ENCODE measurements at places on chromosomes 1 and 21.
A peak's percentile ranks its signal among the peaks of the same experiment; 100 is the strongest.

GRCh38 chr1:3564921-3565831 lies 46.1 kb downstream of the MEGF6 start:
- no peaks in the 10 kb centered on the region for H3K27me3 ChIP-seq
- H3K27ac ChIP-seq = no peak overlapping the region
- no peaks in the 10 kb centered on the region for H3K36me3 ChIP-seq
- DNase-seq = no peak

- no peak overlapping the region for H3K4me3 ChIP-seq
- no peaks in the 10 kb centered on the region for H3K27me3 ChIP-seq
- no peaks in the 10 kb centered on the region for H3K36me3 ChIP-seq
Measured at GRCh38 chr1:214318956-214319736, 38.2 kb downstream of the SMYD2 start.

- H3K36me3 ChIP-seq = no peaks in the 10 kb centered on the region
- DNase-seq = no peak
- H3K4me3 ChIP-seq = no peak overlapping the region
- H3K4me1 ChIP-seq = no peaks in the 10 kb centered on the region
- H3K27me3 ChIP-seq = no peaks in the 10 kb centered on the region
- H3K27ac ChIP-seq = no peak overlapping the region
Measured at GRCh38 chr21:14271053-14271452, 55.1 kb downstream of the RBM11 start.

- no peaks in the 10 kb centered on the region for H3K36me3 ChIP-seq
- no peaks in the 10 kb centered on the region for H3K27me3 ChIP-seq
- peak overlapping the region; percentile 50 for H3K4me3 ChIP-seq
- H3K27ac ChIP-seq = peak overlapping the region; percentile 1
Measured at GRCh38 chr1:3283849-3284248, 170.6 kb upstream of the ARHGEF16 start.

- H3K4me3 ChIP-seq = no peak overlapping the region
- no peaks in the 10 kb centered on the region for H3K27me3 ChIP-seq
- peaks cover 33% of the 10 kb centered on the region for H3K4me1 ChIP-seq
- no peak overlapping the region for H3K27ac ChIP-seq
Measured at GRCh38 chr1:228830954-228831481, 95.7 kb downstream of the RHOU start.

- no peaks in the 10 kb centered on the region for H3K27me3 ChIP-seq
- no peak overlapping the region for H3K27ac ChIP-seq
- peaks cover 17% of the 10 kb centered on the region for H3K4me1 ChIP-seq
- no peak overlapping the region for H3K4me3 ChIP-seq
- H3K36me3 ChIP-seq = no peaks in the 10 kb centered on the region
Measured at GRCh38 chr1:156571261-156571852, 1.0 kb downstream of the IQGAP3 start.

- DNase-seq = no peak
- H3K4me3 ChIP-seq = no peak overlapping the region
- no peaks in the 10 kb centered on the region for H3K36me3 ChIP-seq
- no peaks in the 10 kb centered on the region for H3K4me1 ChIP-seq
- H3K27me3 ChIP-seq = no peaks in the 10 kb centered on the region
Measured at GRCh38 chr1:4946343-4946742, 291.9 kb downstream of the AJAP1 start.

DNA sequence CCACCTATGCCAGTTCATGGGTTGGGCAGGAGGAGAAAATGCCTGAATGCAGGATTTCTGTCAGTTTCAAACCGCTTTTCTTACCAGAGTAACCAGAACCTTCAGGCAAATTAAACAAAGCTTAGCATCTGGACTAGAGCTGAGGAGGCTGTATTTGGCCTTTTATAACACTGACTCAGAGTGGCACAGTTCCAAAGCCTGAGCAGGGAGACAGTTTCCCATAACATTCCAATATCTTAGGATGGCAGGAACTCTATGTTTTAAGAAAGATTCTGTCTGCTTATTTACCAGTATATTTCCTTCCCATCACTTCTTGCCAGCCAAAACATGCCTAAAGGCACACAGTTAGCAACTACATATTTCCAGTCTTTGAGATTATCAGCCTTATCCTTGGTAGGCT lies 46.8 kb downstream of the UBR4 start:
- H3K27me3 ChIP-seq = no peaks in the 10 kb centered on the region
- peak overlapping the region; percentile 4 for H3K27ac ChIP-seq
- DNase-seq = no peak
- peaks cover 5% of the 10 kb centered on the region for H3K4me1 ChIP-seq
- H3K36me3 ChIP-seq = peaks cover 93% of the 10 kb centered on the region

- H3K27ac ChIP-seq = no peak overlapping the region
- peaks cover 10% of the 10 kb centered on the region for H3K4me1 ChIP-seq
- H3K4me3 ChIP-seq = no peak overlapping the region
- DNase-seq = no peak
- H3K36me3 ChIP-seq = no peaks in the 10 kb centered on the region
Measured at GRCh38 chr21:44024887-44025353, 12.8 kb downstream of the TRAPPC10 start.

GRCh38 chr1:93666613-93667384 lies 14.8 kb downstream of the BCAR3 start:
- H3K27me3 ChIP-seq = no peaks in the 10 kb centered on the region
- DNase-seq = no peak
- no peaks in the 10 kb centered on the region for H3K36me3 ChIP-seq
- no peak overlapping the region for H3K4me3 ChIP-seq
- H3K4me1 ChIP-seq = peaks cover 39% of the 10 kb centered on the region
- H3K27ac ChIP-seq = no peak overlapping the region

DNA sequence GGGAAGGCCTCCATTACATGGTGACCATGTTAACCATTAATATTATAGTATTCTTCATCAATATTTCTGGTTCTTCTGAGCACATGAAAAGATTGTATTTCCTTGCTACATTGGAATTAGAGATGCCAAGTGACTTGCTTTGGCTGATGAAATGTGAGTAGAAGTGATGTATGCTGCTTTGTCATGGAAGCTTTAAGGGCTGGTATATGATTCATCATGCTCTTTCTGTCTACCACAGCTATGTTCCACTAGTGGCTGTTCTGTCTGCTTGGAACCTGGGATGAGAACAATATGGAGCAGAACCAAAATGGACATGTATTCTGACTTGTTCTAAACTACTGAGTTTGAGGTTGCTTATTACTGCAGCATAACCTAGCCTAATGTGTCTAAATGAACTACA lies 163.3 kb downstream of the TM2D1 start:
- H3K27ac ChIP-seq = no peak overlapping the region
- H3K4me3 ChIP-seq = no peak overlapping the region
- H3K27me3 ChIP-seq = no peaks in the 10 kb centered on the region
- H3K36me3 ChIP-seq = no peaks in the 10 kb centered on the region

- H3K4me3 ChIP-seq = no peak overlapping the region
- no peaks in the 10 kb centered on the region for H3K36me3 ChIP-seq
- no peak for DNase-seq
- H3K4me1 ChIP-seq = no peaks in the 10 kb centered on the region
- H3K27me3 ChIP-seq = no peaks in the 10 kb centered on the region
Measured at GRCh38 chr1:45043094-45043493, 31.0 kb downstream of the UROD start.

DNA sequence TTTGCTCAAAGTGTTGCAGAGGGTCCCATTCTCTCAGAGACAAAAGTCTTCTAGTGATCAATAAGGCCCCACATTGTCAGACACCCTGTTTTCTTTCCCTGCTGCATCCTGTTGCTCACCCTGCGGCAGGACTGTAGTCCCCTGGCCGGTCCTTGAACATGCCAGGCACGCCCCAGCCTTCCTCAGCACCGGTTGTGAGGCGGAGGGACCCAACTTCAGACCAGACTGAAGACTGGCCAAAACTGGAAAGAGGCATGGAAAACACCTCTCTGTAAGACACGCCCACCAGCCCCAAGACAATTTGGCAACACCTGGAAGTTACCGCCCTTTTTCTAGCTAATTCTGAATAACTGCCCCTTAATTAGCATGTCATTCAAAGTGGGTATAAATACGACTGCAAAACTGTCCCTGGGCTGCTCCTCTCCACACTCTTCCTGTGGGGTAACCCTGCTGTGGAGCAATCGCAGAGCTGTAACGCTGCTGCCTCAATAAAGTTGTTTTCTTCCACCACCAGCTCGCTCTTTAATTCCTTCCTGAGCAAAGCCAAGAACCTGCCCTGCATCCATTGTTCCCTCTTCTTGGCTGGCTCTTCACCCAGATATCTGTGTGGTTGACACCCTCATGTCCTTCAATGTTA lies 23.8 kb downstream of the PLA2G2A start:
- no peaks in the 10 kb centered on the region for H3K27me3 ChIP-seq
- no peaks in the 10 kb centered on the region for H3K4me1 ChIP-seq
- H3K27ac ChIP-seq = no peak overlapping the region
- no peak for DNase-seq
- H3K36me3 ChIP-seq = no peaks in the 10 kb centered on the region
- H3K4me3 ChIP-seq = no peak overlapping the region

GRCh38 chr1:3611170-3612019 lies at the start of gene MEGF6:
MEGF6 (minus strand) TSS chr1:3611508; CDS start chr1:3611268, 240 bp downstream.
- H3K27ac ChIP-seq = no peak within 1 kb of the TSS
- DNase-seq = no peak
- peak within 1 kb of the TSS; percentile 67 for H3K4me3 ChIP-seq
- no peaks in the 10 kb centered on the region for H3K27me3 ChIP-seq

GRCh38 chr1:118944546-118944945 lies 43.6 kb downstream of the TBX15 start:
- H3K36me3 ChIP-seq = no peaks in the 10 kb centered on the region
- no peak overlapping the region for H3K4me3 ChIP-seq
- H3K27ac ChIP-seq = no peak overlapping the region

DNA sequence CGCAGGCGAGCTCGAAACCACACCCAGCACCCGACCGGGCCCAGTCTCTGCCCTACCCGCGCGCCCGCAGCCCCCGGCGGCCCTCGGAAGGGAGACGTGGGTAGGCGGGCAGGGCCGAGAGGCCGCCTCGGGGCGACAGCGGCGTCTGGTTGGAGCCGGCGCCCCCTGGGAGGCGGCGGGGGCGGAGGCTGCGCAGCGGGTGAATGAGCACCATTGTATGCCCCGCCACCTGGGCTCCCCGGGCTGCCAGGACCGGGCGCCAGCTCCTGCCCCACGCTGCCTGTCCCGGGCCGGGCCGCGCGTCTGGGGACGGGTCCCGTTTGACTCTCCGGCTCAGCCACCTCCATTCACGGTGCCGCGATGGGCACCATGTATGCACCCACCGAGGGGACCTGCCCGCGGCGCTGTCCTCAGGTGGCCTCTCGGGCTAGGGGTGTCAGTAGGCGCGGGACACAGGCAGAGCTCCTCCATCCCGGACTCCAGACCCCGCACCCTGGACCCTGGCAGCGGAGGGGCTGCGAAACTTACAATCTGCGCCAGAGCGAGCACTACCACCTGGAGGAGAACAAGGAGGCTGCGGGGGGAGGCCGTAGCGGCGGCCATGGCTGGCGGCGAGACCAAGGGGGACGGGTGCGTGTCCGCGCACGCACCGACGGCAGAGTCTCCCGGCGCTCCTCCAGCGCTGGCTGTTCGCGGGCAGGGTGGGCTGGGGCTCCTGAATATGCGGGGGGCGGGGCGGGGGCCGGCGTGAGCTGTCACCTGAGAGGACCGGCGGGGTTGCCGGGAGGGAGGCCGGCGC lies at the start of gene COL9A2:
COL9A2 (minus strand) TSS at position 692 of the 799 bp plus-strand sequence; CDS start at position 603, 89 bp downstream.
- H3K27ac ChIP-seq = peak within 1 kb of the TSS; percentile 80
- no peaks in the 10 kb centered on the region for H3K27me3 ChIP-seq
- H3K36me3 ChIP-seq = no peaks in the 10 kb centered on the region
- no peak for DNase-seq
- H3K4me3 ChIP-seq = peak within 1 kb of the TSS; percentile 76
- H3K4me1 ChIP-seq = peaks cover 35% of the 10 kb centered on the region

DNA sequence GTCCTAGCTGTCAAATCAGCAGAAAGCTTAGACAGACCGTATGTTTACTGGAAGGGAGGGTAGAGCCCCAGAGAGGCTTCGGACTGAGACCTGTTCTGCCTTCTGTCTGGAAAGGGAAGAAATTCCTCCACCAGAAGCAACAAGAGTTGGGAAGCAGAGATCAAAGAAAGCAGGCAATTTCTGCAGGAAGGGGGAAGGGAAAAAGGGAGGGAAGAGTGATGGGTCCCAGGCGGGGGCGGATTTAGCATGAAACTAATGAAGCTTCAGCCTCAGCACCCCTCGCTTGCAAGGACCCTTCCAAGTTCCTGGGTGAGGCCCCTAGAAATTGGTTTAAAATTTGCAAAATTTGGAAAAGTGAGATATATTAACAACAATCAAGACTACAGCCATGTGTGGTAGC lies 26.6 kb upstream of the FAM20B start:
- H3K4me1 ChIP-seq = no peaks in the 10 kb centered on the region
- H3K27ac ChIP-seq = no peak overlapping the region
- DNase-seq = no peak
- H3K4me3 ChIP-seq = no peak overlapping the region
- H3K27me3 ChIP-seq = no peaks in the 10 kb centered on the region
- no peaks in the 10 kb centered on the region for H3K36me3 ChIP-seq

DNA sequence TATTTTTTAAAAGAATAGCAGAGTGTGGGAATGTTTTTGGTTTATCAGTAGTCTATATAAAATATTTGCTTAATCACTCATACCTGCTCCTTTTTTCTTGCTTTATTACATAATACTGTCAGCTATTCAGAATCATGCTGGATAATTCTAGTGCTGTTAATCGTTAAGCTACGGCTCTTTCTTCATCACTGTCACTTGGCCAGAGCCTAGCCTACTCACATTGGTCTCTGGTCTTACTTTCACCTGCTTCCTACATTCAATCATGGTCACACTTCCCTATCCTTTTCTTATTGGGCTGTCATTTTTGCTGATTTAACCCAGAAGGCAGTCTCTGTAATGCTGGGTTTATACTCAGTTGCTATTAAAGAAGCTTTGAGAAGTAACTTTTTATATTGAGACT lies 2.5 kb downstream of the KLHL20 start:
- no peak overlapping the region for H3K27ac ChIP-seq
- H3K4me3 ChIP-seq = no peak overlapping the region
- H3K27me3 ChIP-seq = no peaks in the 10 kb centered on the region
- H3K4me1 ChIP-seq = peaks cover 21% of the 10 kb centered on the region

GRCh38 chr1:24203404-24203803 lies 16.3 kb upstream of the IFNLR1 start:
- H3K36me3 ChIP-seq = no peaks in the 10 kb centered on the region
- no peak overlapping the region for H3K4me3 ChIP-seq
- no peaks in the 10 kb centered on the region for H3K27me3 ChIP-seq
- H3K4me1 ChIP-seq = peaks cover 3% of the 10 kb centered on the region
- no peak overlapping the region for H3K27ac ChIP-seq
- no peak for DNase-seq

Data from thoracic aorta (tissue), 2 donors.